ENCODE measurements at places on chromosomes 5 and 9. TPM values are rescaled to one million over a fixed set of nuclear protein-coding genes. Genes with fewer than 3 reads are reported as not detected.

The CCDC69 gene
- polyA plus RNA-seq, result 4.1 TPM

The CORO2A gene
- polyA plus RNA-seq, result 31.7 TPM

The IQGAP2 gene
- 0.05 TPM for polyA plus RNA-seq

The SLC1A3 gene
- 22.2 TPM for polyA plus RNA-seq

The PCDHGC3 gene
- 15.2 TPM for polyA plus RNA-seq

The DNAH5 gene
- 0.73 TPM for polyA plus RNA-seq

The GRM6 gene
- not detected for polyA plus RNA-seq

The GLDC gene
- 0.69 TPM for polyA plus RNA-seq

The SPATA31A3 gene
- not detected for polyA plus RNA-seq

- DNase-seq, result no peak
Observed at GRCh38 chr9:118767571-118767970, 601.7 kb downstream of the BRINP1 start.

DNA sequence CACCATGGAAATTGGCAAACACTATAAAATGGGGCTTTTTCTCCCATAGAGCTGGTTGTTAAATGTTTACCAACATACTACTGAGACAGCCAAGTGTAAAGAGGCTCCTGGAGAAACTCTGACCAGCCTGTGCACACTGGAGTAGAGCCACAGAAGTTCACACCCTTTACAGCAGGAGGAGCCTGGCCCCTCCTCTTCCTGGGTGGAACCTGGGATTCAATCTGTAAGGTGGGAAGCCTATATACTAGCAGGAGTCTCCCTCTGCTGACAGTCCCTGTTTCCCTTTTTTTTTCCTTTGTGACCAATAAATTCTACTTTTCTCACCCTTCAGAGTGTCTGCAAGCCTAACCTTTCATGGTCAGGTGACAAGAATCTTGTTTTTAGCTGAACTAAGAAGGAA lies 10.4 kb upstream of the SLC30A5 start:
- no peak for DNase-seq

DNA sequence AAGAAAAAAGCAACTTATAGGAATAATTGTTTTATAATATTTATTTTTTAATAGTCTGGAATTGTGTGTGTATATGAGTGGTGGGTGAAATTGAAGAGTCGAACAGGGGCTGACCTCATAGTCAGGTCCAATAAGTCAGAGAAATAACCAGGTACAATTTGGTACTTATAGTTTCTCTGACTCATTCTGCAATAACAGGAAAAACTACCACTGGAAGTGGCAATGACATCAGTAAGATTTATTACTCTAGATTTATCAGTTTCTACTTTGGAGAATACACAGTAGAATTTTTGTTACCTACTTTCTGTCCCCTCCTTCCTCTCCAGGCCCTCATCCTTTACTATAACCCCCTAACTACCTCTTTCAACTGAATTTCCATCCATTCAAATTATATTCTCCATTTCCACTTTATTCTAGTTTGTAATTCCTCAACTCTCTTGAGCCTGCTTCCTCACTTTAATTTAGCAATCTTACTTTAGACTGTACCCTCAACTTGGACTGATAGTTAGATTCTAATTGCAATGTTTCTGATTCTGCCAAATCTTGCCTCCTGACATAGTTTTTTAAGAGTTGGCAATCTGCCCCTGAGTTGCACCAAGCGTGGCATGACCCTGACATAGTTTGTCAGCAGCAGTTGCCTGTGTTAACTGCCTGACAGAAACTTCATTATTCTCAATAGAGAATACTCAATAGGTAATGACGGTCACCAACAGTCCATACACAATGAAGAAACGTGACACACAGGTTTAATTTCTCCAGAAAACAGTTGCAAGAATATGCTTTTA lies 475.3 kb upstream of the RIOK2 start:
- DNase-seq, result no peak

- no peak for DNase-seq
Observed at GRCh38 chr9:83526211-83526610, 12.0 kb downstream of the FRMD3 start.

- DNase-seq, result no peak
Observed at GRCh38 chr9:25918761-25919160, 240.5 kb upstream of the TUSC1 start.

DNA sequence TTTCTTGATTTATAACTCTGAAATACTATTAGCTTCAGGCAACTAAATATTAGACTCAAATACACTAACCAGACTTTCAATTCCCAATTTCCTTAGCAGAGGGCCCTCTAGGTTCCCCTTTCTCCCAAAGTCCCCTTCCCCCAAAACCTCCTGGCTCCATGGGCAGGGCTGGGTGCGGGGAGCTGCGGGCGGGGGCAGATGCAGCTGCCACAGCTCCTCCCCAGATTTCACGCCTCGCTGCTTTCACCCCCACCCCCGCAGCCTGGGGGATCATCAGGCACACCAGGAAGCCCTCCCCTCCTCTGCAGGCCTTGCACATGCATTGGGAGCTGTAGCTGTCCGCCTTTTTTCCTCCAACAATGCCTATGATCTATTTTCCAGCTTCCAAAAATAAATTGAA lies 82.8 kb upstream of the SPATA31C2 start:
- DNase-seq, result no peak

- no peak for DNase-seq
Observed at GRCh38 chr5:41722359-41722950, 147.8 kb downstream of the OXCT1 start.

DNA sequence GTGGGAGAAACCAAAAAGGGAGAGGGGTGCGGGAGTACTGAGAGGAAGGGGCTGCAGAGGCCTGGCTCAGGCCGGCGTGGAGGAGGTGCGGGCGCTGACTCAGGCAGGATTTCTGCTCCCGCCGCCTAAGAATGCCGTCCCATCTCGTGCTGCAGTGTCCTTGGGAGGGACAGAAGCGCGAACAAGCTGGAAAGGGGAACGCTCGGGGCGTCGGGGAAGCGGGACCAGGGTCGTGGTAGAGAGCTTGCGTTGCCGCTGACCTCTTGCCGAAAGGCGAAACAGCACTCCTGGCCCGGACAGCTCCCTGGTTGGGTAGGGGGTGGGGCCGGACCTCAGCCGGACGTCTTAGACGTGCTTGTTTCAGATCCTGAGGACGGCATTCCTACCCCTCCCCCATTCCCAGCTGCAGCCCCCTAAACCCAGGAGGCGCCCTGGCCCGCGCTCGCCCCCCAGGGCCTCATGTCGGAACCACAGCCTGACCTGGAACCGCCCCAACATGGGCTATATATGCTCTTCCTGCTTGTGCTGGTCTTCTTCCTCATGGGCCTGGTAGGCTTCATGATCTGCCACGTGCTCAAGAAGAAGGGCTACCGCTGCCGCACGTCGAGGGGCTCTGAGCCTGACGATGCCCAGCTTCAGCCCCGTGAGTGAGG lies 1.1 kb downstream of the RELL2 start:
- DNase-seq, result no peak

DNA sequence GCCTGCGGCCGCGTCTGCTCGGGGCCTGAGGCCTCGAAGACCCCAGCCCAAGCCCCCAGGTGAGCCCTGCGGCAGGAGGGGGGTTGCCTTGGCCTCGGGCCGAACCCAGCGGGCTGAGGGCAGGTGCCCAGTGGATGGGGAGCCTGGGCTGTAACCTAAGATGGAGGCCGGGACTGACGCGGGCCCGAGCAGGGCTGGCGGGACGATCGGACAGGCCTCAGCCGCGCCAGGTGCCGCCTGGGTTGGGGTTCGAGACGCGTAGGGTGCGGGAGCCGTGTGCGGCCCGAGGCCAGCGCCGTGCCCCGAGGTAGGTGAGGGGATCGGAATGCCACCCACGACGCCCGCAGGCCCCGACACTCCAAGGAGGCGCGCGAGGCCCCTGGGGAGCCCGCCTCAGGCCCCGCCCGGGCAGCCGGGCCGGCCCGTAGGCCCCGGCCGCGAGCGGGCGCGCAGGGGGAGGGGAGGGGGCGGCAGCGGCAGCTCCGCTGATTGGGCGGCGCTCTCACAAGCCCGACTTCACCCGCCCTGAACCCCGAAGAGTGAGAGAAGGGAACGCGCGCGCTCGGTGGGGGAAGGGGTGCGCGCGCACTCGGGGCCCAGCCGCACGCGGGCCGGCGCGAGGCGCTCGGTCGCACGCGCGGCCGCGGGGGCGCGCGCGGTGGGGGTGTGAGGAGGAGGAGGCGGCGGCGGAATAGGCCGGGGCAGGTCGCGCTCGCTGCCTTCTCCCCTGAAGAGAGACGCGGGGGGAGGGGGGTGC lies at the start of gene NSD1:
TSS of gene NSD1 (plus strand) at position 678 of the 757 bp plus-strand sequence. CDS start 1,331 bp downstream, outside the sequence.
- DNase-seq, result peak; percentile 13

DNA sequence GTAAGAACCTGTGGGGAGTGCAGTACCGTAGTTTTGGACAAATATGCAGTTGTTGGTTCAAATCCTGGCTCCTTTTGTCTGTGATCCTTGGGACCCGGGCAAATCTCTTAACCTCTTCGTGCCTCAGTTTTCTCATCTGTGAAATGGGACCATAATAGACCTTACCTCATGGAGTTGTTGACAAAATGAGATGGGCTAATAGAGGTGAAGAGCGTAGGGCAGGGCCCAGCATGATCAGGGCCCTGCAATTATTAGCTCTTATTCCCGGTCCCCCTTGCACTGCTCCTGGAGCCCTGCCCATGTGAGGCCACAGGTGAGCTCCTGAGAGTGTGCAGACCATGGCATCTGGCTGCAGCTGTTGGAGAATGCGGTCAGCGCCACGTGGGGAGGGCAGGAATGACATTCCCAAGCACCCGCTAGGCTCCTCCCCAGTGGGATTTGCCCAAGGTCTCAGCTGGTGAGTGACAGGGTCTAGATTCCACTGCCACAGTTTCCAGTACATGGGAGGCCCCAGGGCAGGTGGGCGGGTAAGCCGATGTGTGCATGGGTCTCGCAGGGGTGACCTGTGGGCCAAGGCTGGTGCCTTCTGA lies 41.0 kb downstream of the NEK6 start:
- peak; percentile 11 for DNase-seq

DNA sequence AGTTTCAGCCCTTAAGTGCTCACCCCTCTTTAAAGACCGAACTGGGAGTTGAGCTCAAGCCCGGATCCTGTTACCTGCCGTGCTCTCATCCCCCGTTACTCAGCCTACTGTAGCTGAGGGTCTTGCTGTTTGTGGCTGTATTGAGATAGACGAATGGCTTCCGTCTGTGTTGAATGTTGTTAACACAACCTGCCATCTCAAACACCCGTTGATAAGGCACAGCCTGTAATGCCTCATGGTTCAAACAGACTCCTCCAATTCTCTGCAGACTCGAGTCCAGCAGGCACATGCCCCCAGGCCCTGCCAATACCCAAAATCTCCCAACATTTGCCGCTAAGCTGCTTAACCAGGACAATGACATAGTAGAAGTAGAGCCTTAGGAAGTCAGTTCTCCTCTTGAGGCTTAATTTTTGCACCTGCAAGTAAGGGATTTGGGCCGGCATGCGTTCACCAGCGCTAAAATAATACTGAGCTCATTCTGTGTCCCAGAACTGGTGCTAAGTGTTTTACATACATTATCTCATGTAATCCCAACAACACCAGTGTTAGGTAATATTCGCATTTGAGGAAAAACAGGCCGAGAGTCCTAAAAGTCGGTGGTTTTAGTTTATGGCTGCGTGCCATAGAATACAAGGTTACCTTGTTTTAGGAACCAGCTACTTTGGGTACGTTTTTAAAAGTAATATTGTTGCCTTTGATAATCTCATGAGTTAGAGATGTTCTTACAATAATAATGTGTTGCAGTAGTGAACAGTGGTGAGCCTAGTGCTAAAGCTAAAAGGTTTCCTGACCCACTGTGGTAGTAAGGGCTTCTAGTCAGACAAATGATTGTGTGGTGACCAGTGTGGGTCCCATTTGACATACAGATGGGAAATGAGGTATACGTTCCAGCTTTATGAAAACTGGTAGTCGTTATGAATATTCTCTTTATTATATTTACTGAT lies 1.5 kb upstream of the RFX3 start:
- no peak for DNase-seq

- no peak for DNase-seq
Observed at GRCh38 chr5:4571248-4571948, 568.7 kb upstream of the ADAMTS16 start.

DNA sequence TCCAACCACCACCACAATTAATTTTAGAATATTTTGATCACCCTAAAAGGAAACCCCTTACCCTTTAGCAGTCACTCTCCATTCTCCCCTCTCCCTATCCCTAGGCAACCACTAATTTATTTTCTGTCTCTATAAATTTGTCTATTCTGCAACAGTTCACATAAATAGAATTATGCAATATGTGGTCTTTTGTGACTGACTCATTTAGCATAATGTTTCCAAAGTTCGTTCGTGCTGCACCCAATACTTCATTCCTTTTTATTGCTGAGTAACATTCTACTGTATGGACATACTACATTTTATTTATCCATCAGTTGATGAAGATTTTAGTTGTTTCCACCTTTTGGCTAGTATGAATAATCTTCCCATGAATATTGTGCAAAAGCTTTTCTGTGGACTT lies 18.2 kb upstream of the CDC20B start:
- DNase-seq, result no peak

DNA sequence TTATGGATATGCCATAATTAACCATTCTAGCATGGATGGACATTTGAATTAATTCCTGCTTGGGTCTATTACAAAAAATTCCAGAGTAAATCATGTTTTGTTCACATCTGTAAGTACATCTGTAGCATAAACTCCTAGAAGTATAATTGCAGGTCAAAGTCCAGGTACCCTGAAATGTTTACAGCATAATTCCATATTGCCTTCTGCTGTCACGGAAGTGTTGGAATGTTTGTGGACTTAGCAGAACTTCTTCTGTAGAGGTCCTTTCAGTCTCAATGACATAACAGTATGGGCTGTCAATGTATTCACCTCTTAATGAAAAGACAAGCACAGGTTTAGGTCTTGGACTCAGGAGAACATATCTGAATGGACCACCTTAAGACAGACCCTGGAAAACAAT lies 1.8 kb downstream of the FAM240B start:
- no peak for DNase-seq

- no peak for DNase-seq
Observed at GRCh38 chr9:14096258-14096922, 217.6 kb downstream of the NFIB start.

DNA sequence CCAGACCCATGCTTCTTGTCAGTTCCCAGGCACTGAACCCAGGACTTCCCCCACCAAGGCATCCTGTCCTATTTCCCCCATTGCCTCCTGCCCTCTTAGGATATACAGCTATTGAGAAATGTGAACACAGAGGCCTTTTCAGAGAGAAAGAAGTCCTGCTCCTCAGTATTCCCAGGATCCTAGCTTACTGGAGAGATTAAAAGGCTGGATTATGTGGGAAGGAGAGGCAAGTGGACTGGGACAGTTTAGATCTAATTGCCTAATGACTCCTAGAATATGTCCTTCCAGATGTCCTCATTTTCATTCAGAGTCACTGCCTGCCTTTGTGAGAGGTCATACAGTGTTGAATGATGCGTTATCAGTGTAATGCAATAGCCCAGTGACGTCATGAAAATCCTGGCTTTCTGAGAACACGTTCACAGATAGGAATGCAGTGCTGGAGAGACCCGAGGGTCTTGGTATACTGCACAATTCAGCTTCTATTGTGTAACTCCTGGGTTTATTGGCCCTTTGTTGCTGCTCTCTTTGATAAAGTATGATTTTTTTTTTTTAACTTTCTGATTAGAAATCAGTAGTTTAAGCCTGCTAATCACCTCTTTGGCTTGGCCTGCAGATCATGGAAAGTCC lies 26.2 kb downstream of the WWC1 start:
- no peak for DNase-seq
